GM12878 (cell line): ENCODE measurements at places on chromosomes 5 and 9. TPM values are rescaled to one million over a fixed set of nuclear protein-coding genes. Genes with fewer than 3 reads are reported as not detected.

OR1Q1 gene
- total RNA-seq = not detected in 2 replicates

C9orf153 gene
- 0.18 TPM in 1 of 2 replicates, not detected in the other for total RNA-seq

CYSRT1 gene
- 0.97 and 1.6 TPM in 2 replicates for total RNA-seq

WDR31 gene
- total RNA-seq = 0.97 and 1.1 TPM in 2 replicates

- peaks cover 14% of the 10 kb centered on the region for H3K4me1 ChIP-seq
- no peaks in the 10 kb centered on the region for H3K36me3 ChIP-seq
- peak overlapping the region; percentile 63 for H3K27ac ChIP-seq
Observed at GRCh38 chr5:89396278-89396954, 513.4 kb upstream of the MEF2C start.

GRCh38 chr5:62259699-62260250 is 46.2 kb upstream of the KIF2A start:
- no peak for DNase-seq
- no peaks in the 10 kb centered on the region for H3K27me3 ChIP-seq
- no peak overlapping the region for H3K4me3 ChIP-seq
- no peak overlapping the region for H3K27ac ChIP-seq

GRCh38 chr5:154236536-154237375 is 46.2 kb downstream of the GALNT10 start:
- no peaks in the 10 kb centered on the region for H3K36me3 ChIP-seq
- H3K27me3 ChIP-seq = no peaks in the 10 kb centered on the region
- DNase-seq = no peak
- no peak overlapping the region for H3K4me3 ChIP-seq
- H3K27ac ChIP-seq = no peak overlapping the region
- H3K4me1 ChIP-seq = peaks cover 42% of the 10 kb centered on the region

- H3K36me3 ChIP-seq = no peaks in the 10 kb centered on the region
- no peak for DNase-seq
- H3K27ac ChIP-seq = peak overlapping the region; percentile 10; the same call in 1 of the 2 replicates
- peaks cover 21% of the 10 kb centered on the region for H3K4me1 ChIP-seq
- no peak overlapping the region for H3K4me3 ChIP-seq
- no peaks in the 10 kb centered on the region for H3K27me3 ChIP-seq
Observed at GRCh38 chr5:68344447-68345111, 129.0 kb downstream of the PIK3R1 start.

DNA sequence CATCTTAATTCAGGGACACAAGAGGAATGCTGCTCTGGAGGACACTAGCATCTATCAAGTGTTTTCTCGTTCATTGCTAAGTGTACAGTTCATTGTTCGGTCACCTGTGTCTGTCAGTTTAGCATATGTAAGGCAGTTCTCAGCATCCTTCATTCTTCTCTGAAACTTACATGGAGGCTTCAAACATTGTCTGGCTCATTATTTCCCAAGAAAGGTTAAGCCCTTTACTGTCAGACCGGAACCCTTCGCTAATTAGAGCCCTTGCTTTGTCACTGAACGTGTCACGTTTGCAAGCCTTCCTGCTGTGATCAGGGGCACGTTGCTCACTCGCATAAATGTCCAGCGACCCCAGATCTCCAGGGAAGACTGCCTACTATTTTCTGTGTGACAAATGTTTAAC is 62.3 kb upstream of the RIOK2 start:
- DNase-seq = no peak
- H3K4me3 ChIP-seq = no peak overlapping the region
- no peaks in the 10 kb centered on the region for H3K4me1 ChIP-seq

DNA sequence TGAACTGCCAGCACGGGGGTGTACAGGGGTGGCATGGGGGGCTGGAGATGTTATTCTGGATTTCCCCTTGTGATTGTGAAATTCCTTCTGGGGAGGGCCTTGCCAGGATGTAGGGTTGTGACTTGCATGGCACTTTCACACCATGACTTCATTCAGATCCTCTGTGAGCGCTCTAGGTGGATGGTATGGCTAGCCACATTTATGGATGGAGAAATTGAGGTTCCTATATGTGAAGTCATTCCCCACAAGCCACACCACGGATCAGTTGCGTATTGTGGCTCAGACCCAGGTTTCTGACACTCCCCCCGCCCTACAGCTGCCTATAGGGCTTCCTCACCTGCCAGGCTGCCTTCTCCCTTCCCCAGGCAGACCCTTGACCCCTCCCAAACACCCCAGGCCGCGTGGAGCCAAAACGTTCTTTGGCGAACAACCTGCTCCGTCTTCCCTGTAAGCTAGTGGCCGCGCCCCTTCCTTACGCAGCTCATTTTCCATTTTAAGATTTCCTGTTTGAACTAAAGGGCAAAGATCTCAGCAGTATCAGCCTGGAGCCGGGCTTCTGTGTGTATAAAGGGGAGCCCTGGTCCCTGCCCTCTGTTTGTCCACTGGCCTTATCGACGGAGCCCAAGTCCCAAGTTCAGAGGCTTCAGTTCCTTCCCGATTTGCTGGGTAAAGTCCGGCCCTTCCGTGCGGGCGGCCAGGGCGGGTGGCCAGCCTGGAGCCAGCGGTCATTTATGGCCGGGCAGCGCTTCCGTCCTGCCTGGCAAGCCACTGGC is 97.8 kb upstream of the KLF4 start:
- no peak overlapping the region for H3K4me3 ChIP-seq
- peaks cover 2% of the 10 kb centered on the region; the same call in 1 of the 2 replicates for H3K27me3 ChIP-seq

GRCh38 chr9:136117291-136117915 is 1.3 kb downstream of the TMEM250 start:
- no peaks in the 10 kb centered on the region for H3K27me3 ChIP-seq
- DNase-seq = no peak
- H3K4me1 ChIP-seq = peaks cover 8% of the 10 kb centered on the region
- H3K4me3 ChIP-seq = peak overlapping the region; percentile 92

GRCh38 chr5:37490120-37490810 is 111.1 kb downstream of the WDR70 start:
- H3K4me3 ChIP-seq = no peak overlapping the region
- no peak overlapping the region for H3K27ac ChIP-seq
- no peak for DNase-seq

GRCh38 chr5:54347221-54347865 is 37.0 kb upstream of the ARL15 start:
- no peak for DNase-seq
- H3K36me3 ChIP-seq = no peaks in the 10 kb centered on the region
- H3K4me3 ChIP-seq = no peak overlapping the region
- no peaks in the 10 kb centered on the region for H3K4me1 ChIP-seq
- no peaks in the 10 kb centered on the region for H3K27me3 ChIP-seq

- H3K36me3 ChIP-seq = no peaks in the 10 kb centered on the region
- peaks cover 9% of the 10 kb centered on the region for H3K4me1 ChIP-seq
- H3K27ac ChIP-seq = no peak overlapping the region
- no peak for DNase-seq
Observed at GRCh38 chr9:6673326-6674025, 27.9 kb upstream of the GLDC start.
